ENCODE measurements at places on chromosomes 5 and 9.

DNA sequence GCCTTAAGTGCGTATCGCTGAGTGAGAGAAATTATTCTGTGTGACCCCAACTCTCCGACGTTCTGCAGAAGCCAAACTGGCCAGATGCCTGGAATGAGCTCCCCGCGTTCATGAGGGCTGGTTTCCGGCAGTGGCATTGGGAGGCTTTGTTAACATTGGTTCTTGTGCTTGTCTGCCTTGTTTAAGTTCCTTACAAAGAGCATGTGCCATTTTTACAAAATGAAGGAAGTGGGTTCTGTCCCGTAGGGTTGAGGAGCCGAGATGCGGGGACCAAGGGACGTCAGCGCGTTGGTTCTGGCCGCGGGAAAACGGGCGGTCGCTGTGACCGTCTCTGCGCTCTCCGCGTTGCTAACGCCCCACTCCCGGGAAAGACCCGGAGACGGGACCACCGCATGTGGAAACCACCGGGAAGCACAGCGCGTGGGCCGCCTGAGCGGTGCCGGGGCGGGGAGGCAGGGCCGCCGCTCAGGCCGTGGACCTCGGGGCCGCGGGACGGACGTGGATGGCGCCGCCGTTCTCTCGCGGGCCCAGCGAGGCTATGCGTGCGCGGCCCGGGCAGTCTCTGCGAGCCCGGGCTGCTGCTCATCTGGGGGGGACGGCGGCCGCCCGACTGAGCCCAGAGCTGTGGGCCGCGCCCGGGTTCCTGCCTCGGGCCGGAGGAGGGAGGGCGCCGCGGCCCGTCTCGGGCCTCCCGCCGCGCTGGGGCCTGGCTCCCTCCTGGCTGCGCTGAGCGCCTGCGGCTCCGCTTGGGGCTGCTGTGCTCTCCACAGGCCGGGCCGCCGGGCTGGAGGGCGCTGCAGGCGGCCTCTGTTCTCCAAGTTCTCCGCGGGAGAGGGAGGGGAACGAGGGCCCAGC lies 13.4 kb downstream of the RABL6 start:
- DNase-seq, result no peak

- DNase-seq, result no peak
Measured at GRCh38 chr5:96957254-96958049, 21.6 kb downstream of the LNPEP start.

DNA sequence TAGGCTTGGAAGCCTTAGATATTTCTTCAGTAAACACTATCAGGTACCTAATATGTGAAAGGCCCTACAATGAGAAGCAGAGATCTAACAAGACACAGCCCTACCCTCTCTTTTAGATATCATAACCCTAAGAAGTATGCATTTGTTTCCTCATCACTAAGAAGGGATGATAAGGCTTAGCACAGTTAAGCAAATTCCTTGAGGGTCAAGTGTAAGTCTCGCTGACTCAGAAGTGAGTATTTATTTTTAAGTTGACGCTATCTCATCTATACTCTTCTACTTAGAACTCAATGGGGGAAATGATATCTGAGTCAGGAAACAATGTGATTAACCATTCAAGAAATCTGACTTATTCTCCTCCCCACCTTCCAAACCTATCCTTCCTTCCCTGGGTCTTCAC lies 149.7 kb downstream of the ESM1 start:
- DNase-seq, result no peak

- no peak for DNase-seq
Measured at GRCh38 chr5:1420211-1421195, 24.7 kb downstream of the SLC6A3 start.

GRCh38 chr5:55101556-55102276 lies 730 bp upstream of the GZMA start:
- DNase-seq, result no peak

DNA sequence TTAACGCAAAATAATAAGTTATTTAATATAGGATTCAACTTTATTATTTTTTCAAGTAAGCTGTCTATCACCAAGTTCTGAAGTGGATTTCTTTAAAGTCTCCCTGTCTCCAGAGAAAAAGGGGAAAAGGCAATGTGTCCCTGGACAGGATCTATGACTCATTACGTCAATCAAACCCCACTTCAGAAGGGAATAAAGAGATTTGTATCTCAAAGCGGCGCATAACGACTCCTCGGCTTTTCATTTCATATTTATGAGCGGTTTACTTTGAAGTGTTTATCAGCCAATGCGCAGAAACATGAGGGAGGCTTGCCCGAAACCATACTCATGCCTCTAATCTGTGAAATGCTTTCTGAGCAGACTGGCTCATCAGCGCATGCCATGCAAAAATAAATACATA lies 938.6 kb upstream of the WWC1 start:
- no peak for DNase-seq

GRCh38 chr5:315488-316209 lies 5.9 kb upstream of the AHRR start:
- no peak for DNase-seq

GRCh38 chr9:135300346-135301141 lies 179.0 kb upstream of the PPP1R26 start:
- no peak for DNase-seq

DNA sequence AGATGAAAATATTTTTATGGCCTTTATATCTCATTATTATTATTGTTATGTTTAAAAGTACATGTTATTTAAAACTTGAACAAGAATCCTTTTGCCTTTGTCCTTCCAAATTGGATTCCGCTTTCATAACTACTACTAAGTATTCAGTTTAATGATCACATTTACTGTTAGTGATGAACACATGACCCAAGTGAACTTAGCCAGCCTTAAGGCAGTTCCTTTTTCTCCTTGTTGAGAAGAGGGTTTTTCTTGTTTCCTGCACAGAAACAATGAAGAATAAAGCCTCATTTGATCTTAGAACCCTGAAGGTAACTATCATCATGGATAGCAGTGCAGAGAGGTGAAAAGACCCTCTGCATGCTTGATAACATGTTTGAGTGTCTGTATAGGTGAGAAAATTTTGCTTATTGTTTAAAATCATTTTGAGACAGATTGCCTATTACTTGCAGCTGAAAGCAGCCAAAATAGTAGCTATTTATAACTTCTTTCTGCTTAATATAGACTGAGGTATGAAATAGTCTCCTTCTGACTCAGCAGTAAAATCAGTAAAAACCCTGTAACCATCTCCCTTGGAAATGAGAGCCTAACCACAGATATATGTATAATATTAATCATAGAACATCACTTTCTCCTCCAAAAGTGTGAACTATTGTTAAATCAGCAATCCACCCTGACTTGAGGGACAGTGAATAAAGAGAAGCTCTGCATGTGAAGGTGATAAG lies 266.2 kb downstream of the SPATA31D1 start:
- DNase-seq, result no peak

All from mesothelial cell of epicardium (in vitro differentiated cells).